ENCODE measurements at places on chromosomes 5 and 9. TPM values are rescaled to one million over a fixed set of nuclear protein-coding genes. Genes with fewer than 3 reads are reported as not detected.

GRCh38 chr9:69433968-69434367 lies 109.0 kb downstream of the ENTREP1 start:
- no peaks in the 10 kb centered on the region for H3K27me3 ChIP-seq
- H3K4me1 ChIP-seq: no peaks in the 10 kb centered on the region
- no peaks in the 10 kb centered on the region for H3K36me3 ChIP-seq
- H3K27ac ChIP-seq: no peak overlapping the region
- DNase-seq: no peak

DNA sequence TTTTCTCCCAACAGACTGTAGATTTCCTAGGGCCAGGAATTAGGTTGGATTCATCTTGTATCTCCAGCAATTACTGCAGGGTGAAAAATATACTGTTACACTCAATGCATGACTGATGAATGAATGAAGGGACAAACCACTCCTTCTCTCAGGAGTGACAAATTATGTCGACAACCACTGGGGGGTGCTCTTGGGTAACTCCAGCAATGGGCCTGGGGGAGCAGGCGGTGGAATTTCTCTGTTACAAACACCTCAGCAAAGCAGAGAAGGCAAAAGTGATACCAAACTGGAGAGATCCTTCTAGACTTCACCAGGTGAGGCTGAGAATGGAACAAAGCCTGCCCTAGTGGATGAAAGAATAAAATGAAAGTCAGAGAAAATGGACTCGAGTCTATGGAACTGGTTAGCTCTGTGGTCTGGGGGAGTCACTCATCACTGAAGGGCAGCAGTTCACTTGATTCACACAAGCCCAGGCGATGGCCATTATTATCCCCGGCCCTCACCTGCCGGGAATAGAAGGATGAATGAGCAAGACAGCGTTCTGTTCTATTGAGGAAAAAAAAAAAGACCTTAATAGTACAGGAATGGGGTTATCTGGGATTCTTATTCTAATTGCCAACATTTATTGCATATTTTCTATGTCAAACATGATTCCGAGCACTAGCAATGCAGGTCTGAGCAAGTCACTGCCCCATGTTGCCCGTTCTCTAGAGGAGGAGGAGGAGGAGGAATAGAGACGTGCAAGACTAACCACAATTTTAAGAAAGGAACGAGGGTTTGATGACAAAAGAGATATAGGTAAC lies 341.1 kb downstream of the ASTN2 start:
- H3K27me3 ChIP-seq: peaks cover 4% of the 10 kb centered on the region
- no peak overlapping the region for H3K27ac ChIP-seq
- no peak for DNase-seq

GRCh38 chr5:149863830-149864229 lies 80.8 kb downstream of the PDE6A start:
- no peak overlapping the region for H3K27ac ChIP-seq
- H3K4me1 ChIP-seq: peaks cover 6% of the 10 kb centered on the region
- H3K36me3 ChIP-seq: no peaks in the 10 kb centered on the region
- DNase-seq: no peak
- H3K4me3 ChIP-seq: no peak overlapping the region

The OCLN gene
- total RNA-seq: 4.6 TPM

The SLC35A4 gene
- 53.6 TPM for total RNA-seq

DNA sequence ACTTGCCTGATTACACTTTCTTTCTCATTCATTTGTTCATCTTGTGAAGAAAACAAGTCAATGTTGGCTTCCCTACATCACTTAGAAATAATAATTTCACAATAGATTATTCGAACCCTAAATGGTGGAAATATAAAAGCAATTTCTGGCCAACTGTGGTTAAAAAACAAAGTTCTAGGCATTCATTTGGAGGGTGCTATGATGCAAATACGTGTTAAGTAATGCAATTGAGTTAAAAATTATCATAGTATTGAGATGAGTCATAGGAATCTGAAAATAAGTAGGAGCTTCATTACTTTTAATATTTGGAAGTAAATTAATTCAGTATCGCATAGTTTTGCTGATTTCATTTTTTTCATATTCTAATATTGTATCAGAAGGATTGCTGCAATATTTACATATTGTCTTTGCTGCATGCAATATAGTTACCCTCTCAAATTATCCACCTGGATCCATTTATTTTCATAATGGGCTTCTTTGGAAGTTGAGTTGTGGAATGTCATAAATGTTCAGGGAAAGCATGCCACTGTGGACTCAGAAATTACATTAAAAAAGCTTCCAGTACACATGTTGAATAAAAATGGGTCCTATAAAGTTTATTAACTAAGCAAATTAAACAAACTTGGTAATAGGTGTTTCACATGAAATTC lies 647.7 kb upstream of the WWC1 start:
- no peaks in the 10 kb centered on the region for H3K4me1 ChIP-seq
- no peaks in the 10 kb centered on the region for H3K36me3 ChIP-seq
- no peaks in the 10 kb centered on the region for H3K27me3 ChIP-seq
- no peak for DNase-seq

All from naive thymus-derived CD8-positive, alpha-beta T cell (primary cell).